Epithelial cell of proximal tubule (primary cell): ENCODE measurements at places on chromosomes 3 and 15. TPM values are rescaled to one million over a fixed set of nuclear protein-coding genes. Genes with fewer than 3 reads are reported as not detected.

Gene TRIM59
- 33.0 and 49.8 TPM in 2 replicates for total RNA-seq

Gene GP9
- not detected in 2 replicates for total RNA-seq

Gene ZNF774
- 1.1 and 5.9 TPM in 2 replicates for total RNA-seq

Gene NRROS
- total RNA-seq, result 0.35 and 2.5 TPM in 2 replicates

GRCh38 chr15:28977377-28978010, 91.7 kb downstream of the APBA2 start:
- DNase-seq, result peak; percentile 93

DNA sequence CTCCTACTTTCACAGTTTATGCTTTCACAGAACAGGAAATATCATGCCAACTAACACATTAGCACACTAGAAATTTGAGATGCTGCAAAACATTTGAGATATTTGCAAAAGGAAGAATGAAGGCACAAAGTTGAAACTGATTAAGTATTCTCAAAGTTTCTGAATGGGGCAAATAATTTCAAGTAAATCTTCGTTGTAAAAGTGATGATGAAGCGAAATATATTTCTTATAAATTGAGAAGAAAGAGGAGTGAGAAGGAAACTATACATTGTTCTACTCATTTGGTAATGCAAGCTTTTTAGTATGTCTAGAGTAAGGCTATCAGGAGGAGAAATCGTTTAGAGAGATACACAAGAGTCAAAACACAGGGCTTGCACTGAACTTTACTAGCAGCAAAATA, 24.3 kb upstream of the LSAMP start:
- DNase-seq, result no peak

DNA sequence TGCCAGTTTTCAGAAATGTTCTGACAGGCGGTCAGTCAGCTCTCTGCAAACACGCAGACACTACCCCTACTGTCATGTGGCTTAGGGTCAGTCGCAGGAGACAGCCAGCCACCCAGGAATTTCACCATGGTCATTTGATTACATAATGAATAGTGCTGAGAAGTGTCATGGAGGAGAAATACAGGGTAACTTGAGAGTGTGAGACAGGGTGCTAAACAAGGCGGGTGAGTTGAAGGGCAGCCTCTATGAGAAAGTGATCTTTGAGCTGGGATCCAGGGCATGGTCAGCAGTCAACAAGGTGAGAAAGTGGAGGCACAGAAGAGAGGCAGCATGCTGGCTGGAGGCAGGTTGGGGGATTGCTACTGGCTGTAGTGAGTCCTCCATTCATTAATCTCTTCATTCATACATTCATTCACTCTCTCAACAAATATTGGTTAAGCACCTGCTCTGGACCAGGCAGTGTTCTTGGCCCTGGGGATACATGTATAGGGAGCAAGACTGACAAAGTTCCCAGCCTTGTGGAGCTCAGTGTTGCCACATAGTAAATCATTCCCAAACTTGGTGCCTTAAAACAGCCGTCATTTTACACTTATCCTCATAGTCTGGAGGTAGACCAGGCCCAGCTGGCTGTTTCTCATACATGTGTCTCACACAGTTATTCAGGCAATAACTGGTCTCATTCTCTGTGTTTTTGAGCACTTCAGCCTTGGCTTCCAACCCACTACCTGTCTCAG, 14.8 kb downstream of the PXYLP1 start:
- no peak for DNase-seq

DNA sequence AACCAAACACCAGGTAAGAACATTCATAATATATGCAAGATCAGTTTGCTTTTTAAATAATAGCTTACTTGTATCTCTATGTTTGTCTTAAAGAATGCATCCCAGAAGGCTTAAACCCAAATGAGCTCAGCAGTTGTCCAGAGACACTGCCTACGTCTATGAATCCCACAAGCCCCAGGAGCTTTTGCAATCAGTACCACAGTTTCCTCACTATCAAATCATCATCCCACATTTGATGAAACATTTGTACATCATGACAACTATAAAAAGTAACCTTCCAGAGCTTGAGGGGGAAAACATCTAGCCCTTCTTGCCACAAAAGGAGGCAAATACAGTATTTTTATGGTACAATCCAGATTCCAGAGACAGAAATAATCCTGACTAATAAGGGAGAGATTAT, 63.7 kb downstream of the ATP8B4 start:
- DNase-seq, result no peak

GRCh38 chr3:71064291-71064955, 519.1 kb downstream of the FOXP1 start:
- DNase-seq, result no peak

GRCh38 chr3:43964640-43965039, 273.9 kb downstream of the ABHD5 start:
- DNase-seq, result no peak

DNA sequence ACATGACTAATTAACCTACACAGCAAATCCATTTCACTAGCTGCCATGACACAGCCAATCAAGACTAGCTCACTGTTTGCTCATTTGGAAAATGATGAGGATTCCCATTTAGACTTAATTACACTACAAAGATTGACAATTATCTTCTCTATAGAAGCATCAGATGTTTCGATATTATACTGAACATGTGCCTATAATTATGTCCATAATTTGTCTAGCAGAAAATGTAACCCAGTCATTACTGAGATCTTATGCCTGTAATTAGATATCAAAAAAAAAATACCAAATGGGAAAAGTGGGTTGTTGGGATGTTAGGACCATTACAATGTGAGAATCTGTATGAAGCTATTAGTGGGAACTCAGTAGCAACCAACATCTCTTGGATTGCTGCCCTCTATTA, 344.2 kb upstream of the MCTP2 start:
- no peak for DNase-seq

DNA sequence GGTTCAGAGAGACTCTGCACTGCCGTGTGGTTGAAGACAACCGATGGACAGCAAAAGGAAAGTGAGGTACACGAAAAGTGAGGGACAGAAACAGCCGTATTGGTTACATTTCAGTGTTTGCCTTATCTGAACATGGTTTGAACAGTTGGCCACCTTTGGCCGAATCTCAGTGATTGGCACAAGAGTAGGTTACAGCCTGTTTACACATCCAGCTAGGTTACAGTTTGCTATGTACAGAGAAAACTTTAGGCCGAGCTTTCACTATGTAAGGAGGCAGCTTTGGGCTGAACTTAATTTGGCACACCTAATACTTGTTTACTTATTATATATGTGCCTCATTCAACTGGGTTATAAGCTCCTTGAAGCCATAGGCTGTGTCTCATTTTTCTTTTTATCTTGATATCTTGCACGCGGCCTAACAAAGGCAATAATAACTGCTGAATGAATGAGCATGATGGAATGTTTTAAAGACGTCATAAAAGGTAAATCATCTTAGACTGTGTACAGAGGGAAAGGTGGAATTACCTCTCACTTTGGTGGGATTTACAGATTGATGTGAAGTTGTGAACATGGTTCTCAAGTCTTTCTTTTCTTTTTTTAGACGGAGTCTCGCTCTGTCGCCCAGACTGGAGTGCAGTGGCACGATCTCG, 17.2 kb upstream of the GREM1 start:
- no peak for DNase-seq

GRCh38 chr3:3241596-3241995, 62.1 kb upstream of the CRBN start:
- no peak for DNase-seq

DNA sequence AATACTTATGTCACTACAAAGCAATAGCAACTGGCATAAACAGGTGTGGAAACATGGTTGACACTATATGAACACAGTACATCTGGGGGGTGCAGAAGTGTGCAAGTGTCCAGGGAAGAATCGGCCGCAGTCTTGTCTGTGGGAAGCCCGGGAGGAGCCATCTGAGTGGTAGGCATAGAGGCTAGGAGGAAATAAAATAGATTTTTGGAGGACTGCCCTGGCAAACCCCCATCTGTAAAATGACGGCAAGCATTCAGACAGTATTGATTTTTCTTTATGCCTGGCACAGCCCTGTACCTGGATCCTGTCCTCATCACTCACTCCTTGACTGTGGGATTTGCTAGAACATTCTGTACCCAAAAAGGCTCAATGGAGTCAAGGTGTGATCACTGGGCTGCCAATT, 31.3 kb downstream of the THSD4 start:
- no peak for DNase-seq

- no peak for DNase-seq
Observed at GRCh38 chr15:53625962-53626845, 133.3 kb downstream of the WDR72 start.

GRCh38 chr15:49410641-49411040, 12.4 kb upstream of the FGF7 start:
- no peak for DNase-seq

DNA sequence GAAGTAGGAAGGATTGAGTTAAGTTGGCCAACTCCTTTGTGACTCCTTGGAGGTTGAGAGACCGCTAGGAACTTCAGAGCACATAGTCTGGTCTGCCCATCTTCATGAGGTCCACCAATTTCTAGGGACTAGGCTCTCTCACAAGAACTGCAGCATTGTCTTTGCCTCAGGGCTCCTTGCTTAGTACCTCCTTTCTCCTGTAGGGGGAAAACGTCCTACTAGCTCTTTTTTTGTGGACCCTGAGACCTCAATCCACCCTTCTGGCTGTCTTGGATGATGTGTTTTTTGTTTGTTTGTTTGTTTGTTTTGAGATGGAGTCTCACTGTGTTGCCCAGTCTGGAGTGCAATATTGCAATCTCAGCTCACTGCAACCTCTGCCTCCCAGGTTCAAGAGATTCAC, 21.6 kb downstream of the REC114 start:
- no peak for DNase-seq
